ENCODE measurements at places on chromosomes 13 and 19.
A peak's percentile ranks its signal among the peaks of the same experiment; 100 is the strongest.

- DNase-seq, result no peak
These were observed 60.0 kb downstream of the FLT1 start for GRCh38 chr13:28434926-28435325.

- no peak for DNase-seq
These were observed 10.7 kb downstream of the SYMPK start for GRCh38 chr19:45852145-45852750.

GRCh38 chr13:77310579-77311279, 16.2 kb downstream of the MYCBP2 start:
- no peak for DNase-seq

DNA sequence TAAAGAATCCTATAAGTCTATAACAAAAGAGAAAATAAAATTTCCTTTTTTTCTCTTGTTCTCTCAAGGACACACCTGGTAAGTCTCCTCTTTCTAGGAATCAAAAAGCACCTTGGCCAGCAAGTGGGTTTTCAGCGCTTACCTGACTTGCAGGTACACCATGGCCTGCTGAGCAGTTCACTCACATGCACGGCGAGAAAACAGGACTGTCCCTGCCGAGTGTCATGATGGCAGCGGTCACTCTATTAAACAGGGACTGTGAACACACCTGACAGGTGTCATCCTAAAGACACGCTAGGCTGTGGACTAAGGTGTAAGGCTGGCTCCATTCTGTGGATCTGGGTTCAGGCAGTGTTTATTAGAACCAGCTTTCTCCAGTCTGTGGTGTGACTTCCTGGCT, 170.2 kb downstream of the TEX29 start:
- DNase-seq, result no peak

GRCh38 chr19:51784922-51785690, 9.9 kb upstream of the FPR3 start:
- DNase-seq, result no peak

DNA sequence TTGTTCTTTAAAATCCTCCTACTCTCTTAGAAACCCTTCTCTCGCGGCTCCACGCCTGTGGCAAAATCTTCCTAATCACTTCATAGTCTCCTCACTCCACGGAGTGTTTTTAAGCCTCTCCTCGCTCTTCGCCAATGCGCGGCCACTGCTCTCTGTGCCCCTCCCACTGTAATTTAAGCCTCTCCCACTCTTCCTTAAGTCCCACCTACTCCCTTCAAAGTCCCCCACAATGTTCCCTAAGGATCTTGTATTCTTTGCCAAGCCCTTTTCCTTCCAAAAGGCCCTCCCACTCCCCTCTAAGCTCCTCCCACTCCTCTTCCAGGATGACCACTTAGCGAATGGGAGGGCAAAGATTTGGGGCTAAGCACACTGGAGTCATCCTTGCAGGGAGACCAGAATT, 1.3 kb downstream of the FIZ1 start:
- DNase-seq, result no peak

- DNase-seq, result no peak
These were observed 845.3 kb upstream of the MIR17HG start for GRCh38 chr13:90502153-90502552.

DNA sequence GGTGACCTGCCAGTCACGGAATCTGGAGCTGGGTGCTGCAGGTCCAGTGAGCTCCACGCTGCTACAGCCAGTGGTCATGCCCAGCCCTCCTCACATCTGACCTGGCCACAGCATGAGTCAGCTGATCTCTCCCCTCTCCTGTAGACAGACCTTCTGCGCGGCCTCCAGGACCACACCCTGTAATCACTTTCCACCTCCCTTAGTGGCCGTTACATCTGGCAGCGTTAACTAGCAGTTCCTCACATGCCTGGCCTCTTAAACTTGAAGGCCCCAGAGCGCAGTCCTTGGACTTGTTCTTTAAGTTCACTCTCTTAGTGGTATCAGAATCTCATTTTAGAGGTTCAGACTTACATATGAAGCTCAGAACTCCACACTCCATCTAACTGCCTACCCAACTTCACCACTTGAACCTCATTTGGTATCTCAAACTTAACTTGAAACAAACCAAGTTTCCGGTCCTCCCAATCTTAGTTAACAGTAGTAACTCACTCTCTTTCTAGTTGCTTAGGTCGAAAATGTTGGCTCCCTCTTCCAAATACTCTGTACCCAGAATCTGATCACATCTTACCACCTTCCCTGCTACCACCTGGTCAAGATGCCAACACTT, 22.7 kb downstream of the MIPEP start:
- no peak for DNase-seq

GRCh38 chr13:49436890-49437289, 7.0 kb downstream of the CAB39L start:
- no peak for DNase-seq

DNA sequence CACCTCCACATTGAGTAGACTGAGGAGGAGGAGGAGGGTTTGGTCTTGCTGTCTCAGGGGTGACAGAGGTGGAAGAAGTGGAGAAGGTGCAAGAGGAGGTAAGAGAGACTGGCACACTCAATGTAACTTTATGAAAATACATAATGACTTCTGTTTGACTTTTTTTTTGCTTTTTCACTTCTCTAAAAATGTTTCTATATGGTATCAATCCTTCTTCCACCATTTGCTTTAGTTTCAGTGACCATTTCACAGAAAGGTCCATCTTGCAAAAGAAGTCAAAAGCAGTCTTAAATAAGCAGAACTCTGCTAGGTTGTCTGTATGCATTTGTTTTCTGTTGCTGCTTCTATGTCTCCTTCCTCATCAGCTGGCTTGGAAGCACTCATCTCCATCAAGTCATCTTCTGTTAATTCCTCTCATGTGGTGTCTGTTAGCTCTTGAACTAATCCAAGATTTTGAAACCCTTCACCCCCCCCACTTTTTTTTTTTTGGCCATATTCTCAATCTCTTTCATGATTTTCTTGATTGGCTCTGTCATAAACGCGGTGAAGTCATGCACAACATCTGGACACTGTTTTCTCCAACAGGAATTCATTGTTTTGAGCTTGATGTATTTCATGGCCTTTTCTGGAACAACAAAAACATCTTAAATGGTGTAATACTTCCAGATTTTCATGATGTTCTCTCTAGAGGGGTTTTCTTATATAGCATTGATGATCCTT, 80.8 kb downstream of the KL start:
- no peak for DNase-seq

DNA sequence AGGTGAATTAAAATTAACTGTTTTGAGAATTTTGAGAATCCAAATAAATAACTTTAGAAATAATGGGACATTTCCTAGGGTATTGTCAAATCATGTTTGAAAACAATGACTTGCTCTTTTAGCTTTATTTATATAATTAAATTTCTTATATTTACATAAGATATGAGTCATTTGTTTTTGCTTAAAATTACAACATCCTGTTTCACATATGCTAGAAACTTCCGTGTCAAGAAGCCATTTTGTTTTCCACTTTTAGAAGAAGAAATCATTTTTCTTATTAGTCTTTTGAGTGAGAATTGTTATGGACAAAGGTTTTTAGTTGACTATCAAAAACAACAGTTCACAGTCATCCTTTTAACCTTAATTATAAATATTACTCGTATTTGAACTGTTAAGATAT, 48.2 kb downstream of the DPY19L3 start:
- DNase-seq, result no peak

DNA sequence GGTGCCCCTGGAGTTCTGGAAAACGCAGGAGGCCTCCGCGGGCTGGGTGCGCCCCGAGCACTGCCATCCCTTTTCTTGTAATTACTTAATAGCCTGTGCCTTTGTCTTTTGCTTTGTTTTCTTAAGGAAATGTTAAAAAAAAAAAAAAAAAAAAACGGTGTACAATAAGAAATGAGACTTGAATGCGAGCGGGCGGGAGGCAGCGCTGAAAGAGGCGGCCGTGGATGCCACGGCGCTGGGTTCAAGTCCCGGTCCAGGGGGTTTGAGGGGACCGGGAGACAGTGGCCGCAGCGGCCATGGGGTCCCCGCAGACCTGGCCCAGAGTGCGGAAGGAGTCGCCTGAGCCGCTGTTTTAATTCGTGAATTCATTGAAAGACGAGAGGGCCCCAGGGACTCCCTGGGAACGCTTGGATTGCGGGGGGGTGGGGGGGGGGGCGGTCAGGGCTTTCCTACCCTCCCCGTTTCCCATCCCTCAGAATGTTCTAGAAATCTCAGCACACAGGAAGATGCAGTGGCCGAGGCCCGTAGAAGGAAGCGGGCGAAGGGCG, 349.2 kb upstream of the ARGLU1 start:
- DNase-seq, result no peak

DNA sequence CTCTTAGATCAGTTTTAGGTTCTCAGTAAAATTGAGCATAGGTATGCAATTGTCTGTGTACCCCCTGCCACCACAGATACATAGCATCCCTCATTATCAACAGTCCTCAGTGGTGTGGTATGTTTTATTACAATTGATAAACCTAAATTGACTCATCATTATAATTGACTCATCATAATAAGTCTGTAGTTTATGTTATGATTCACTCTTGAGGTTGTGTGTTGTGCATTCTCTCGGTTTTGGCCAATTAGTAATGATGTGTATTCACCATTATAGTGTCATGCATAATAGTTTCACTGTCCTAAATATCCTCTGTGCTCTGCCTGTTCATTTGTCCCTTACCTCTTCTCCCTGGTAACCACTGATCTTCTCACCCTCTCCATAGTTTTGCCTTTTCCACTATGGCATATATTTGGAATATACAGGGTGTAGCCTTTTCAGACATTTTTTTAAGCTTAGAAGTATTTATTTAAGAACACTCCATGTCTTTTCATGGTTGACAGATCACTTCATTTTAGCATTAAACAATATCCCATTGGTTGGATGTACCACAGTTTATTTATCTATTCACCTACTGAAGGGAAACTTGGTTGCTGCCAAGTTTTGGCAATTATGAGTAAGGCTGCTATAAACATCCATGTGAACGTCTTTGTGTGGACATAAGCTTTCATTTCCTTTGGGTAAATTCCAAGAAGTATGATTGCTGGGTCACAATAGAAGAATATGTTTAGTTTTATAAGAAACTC, 1620.6 kb upstream of the MIR17HG start:
- no peak for DNase-seq

DNA sequence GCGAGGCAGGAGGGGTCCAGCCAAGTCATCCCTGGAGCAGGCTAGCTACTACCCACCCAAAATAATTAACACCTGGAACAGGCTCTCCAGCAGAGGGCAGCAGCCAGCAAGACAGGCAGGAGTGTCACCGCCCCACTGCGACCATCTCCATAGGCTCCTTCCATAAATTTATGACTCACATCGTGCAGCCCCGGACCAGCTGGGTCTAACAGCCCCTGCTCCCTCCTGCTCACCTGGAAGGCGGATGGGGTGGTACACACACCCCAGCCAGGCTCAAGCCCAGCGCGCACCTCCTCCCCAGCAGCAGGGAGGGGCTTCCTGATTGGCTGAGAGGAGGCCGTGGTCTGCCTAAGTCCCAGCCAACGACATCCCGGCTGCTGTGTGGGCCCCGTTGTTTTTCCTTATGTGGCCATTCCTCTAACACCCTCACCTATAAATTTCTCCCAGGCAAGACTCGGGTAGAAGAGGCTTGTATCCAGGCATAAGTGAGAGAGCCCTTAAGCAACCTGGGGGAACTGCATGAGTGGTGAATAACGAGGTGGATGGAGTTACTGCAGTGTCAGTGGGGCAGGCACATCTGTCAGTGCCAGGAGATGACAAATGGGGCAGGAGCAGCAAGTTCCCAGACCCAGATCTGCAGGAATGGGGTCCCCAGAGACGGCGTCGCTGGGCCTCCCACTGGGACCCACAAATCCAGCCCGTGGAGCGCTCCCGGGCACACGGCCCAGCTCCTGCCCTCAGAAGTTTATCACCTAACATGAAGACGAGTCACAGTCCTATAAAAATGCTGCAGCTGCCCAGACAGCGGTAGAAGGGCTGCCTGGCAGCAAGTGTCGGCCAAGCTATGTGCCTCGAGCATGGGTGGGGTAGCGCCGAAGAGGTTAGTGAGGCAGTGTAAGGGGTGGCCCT, 43.1 kb downstream of the CEBPG start:
- peak; percentile 57 for DNase-seq

GRCh38 chr13:21620861-21621260, 16.9 kb upstream of the MICU2 start:
- DNase-seq, result no peak

- DNase-seq, result no peak
These were observed 13.8 kb downstream of the DCAF15 start for GRCh38 chr19:13965926-13966683.

GRCh38 chr13:20882206-20882605, 20.3 kb downstream of the XPO4 start:
- no peak for DNase-seq

DNA sequence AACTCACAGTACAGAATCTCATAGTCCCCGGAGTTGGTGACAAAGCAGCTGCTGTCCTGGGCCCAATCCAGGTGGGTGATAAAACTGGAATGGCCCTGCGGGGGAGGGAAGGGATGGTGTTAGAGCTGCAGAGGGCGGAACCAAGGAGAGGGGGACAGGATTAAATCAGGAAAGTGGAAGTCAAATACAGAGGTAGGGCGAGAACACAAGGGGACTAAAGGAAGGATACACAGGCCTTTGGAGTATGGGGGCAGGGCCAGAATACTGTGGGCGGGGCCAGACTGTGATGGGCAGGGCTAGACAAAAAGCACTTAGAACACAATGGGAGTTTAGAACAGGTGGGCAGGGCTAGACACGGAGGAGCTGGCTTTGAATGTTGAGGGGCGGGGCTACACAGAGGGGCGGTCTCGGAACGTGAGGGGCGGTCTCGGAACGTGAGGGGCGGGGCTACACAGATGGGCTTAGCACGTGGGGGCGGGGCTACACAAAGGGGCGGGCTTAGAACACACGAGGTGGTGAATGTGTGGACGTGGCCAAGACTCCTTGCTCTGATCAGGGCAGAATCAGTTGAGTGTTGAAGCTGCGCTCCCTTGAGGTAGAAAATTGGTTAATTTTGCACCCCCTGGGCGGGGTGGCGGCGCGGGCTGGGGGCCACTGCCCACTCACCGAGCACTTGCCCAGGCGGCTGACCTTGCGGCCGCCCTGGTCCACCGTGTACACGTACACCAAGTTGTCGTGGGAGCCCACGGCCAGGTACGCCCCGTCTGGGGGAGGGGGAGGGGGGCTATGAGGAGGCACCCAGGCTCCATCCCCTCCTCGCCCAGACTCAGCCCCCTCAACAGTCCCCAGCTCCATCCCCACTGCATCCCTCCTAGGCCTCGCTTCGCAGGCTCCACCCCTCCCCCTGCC, 14.0 kb upstream of the GPR4 start:
- peak; percentile 96 for DNase-seq

- DNase-seq, result no peak
These were observed 19.9 kb upstream of the GDF15 start for GRCh38 chr19:18366021-18366435.

DNA sequence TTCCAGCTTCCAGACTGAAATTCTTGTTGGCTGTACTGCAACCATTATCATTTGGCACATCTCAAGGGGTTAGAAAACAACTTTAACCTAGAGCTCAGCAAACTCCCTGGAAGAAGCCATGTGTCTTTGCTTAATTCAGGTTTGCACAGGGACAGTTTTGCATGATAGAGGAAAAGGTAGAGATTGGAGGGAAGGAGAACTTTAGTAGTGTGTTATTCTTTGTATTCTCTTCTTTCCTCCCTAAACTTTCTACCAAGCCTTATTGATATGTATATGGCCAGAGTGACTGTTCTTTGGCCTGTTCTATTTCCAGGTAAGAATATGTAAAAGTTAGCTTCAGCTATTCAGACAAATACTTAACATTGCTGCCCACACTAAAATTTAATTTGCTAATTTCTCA, 53.1 kb downstream of the UGGT2 start:
- no peak for DNase-seq

Data from NCI-H187 (cell line).